ENCODE measurements at places on chromosomes 2 and 18.

- DNase-seq, result no peak
Measured at GRCh38 chr2:233424154-233424951, 70.1 kb downstream of the DGKD start.

GRCh38 chr2:181971032-181971431 is 14.6 kb upstream of the PPP1R1C start:
- no peak for DNase-seq

GRCh38 chr18:45255197-45255890 is 359.9 kb upstream of the SLC14A2 start:
- no peak for DNase-seq

- no peak for DNase-seq
Measured at GRCh38 chr18:57976230-57976773, 67.7 kb upstream of the NEDD4L start.

- no peak for DNase-seq
Measured at GRCh38 chr18:69490072-69490471, 89.4 kb downstream of the DOK6 start.

- DNase-seq, result no peak
Measured at GRCh38 chr2:68280796-68281195, 28.5 kb upstream of the PPP3R1 start.

DNA sequence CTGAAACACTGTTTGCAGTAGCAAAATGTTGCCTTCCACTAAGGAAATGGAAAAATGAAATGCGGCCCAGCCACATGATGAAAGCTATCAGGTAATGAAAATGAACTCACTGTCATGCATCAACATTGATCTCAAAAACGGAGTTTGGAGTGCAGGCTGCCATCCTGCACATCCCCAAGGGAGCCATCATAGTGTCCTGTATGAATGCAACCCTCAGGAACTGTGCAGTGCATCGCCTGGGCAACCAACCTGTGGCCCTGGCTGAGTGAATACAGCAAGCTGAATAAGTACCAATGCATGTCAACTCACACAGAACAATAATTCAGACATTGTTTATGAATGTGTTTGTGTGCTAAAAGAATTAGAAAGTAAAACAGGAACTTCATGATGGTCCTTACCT is 23.1 kb upstream of the TXNDC2 start:
- DNase-seq, result no peak

DNA sequence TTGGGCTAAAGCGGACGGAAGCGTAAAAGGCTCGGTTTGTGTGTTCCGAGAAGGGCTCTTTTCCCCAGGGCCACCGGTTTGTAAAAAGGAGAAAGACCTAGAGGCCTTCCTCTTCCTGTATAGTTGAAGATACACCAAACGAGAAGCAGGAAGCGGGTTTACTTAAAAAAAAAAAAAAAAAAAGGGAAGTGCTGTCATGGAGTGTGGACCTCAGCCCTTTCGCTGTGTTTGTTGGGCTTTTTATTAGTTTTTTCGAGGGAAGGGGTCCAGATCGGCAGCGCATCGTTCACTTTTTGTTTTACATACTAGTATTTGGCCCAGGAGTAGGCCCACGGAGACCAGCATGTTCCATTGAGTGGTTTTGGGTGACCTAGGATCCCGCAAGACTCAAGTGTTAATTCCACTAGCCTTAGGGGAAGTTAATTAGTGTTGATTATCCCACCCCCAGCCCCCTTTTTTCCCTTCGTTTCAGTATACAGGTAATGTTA is 676 bp downstream of the ACTR2 start:
- DNase-seq, result peak; percentile 83

- no peak for DNase-seq
Measured at GRCh38 chr2:217625557-217626169, 377.1 kb downstream of the TNS1 start.

DNA sequence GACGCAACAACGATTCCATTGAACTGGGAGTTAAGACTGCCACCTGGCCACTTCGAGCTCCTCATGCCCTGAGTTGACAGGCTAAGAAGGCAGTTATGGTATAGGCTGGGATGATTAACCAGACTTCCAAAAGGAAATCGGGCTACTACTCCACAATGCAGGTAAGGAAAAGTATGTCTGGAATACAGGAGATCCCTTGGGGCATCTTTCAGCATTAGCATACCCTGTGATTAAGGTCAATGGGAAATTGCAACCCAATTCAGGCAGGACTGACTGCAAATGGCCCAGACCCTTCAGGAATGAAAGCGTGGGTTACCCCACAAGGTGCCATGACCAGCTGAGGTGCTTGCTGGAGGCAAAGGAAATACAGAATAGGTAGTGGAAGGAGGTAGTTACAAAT is 19.1 kb downstream of the CHRNA1 start:
- DNase-seq, result no peak

DNA sequence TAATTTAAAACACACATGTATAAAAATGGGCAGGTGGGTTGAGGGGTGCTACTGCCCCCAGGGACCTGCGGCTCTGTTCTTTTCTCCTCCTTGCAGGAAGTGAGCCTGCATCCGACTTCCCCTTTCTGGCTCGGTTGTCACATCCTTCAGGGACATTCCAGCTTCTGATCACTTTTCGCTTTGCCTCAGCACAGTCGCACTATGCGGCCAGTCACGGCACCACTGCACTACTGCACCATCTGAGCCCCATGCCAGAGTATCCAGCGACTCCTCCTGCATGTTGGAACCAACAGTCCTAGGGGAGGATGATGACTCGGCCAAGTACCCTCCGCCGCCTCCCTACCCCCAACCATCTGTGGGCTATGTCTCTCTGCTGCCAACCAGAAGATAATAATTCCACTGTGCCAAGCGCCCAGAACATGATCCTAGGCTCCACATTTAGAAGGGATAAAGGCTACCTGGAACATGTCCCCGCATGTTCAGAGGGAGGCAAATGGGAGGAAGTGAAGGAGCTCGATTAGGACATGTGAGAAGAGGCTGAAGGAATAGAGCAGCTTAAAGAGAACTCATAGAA is 17.6 kb downstream of the CDC42EP3 start:
- DNase-seq, result no peak

GRCh38 chr2:28663359-28663758 is 88.3 kb upstream of the PPP1CB start:
- no peak for DNase-seq

DNA sequence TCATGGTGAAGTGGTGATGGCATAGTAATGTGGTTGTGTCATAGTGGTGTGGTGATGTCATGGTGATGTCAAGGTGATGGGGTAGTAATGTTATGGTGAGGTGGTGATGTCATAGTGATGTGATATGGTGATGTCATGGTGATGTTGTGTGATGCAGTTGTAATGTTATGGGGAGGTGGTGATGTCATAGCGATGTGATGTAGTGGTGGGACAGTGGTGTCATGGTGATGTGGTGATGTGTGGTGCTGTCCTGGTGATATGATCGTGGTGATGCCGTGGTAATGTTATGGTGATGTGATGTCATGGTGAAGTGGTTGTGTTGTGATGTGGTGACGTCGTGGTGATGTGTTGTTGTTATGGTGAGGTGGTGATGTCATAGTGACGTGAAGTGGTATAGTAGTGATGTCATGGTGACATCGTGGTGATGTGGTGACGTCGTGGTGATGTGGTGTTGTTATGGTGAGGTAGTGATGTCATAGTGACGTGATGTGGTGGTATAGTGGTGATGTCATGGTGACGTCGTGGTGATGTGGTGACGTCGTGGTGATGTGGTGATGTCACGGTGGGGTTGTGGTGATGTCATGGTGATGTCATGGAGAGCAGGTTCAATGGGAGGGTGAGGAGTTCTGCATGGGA is 242.7 kb upstream of the MYT1L start:
- DNase-seq, result no peak

DNA sequence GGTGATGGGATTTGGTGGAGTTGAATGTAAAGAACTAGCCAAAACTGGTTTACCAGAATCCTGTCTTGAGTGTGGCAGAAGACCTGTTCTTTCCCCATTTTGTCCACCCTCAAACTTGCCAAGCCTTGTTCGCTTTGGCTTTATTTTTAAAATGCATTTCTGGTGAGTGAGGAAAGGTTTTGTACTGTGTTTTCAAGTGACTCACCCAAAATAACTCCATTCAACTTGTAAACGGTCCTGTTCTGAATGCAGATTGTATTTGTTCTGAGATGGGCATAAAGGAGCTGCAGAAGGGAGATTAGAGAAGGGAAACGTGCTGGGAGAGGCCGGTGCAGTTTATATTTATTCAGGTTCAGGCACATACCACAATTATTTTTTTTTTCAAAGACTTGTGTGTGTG is 5.3 kb upstream of the ITPRID2 start:
- no peak for DNase-seq

DNA sequence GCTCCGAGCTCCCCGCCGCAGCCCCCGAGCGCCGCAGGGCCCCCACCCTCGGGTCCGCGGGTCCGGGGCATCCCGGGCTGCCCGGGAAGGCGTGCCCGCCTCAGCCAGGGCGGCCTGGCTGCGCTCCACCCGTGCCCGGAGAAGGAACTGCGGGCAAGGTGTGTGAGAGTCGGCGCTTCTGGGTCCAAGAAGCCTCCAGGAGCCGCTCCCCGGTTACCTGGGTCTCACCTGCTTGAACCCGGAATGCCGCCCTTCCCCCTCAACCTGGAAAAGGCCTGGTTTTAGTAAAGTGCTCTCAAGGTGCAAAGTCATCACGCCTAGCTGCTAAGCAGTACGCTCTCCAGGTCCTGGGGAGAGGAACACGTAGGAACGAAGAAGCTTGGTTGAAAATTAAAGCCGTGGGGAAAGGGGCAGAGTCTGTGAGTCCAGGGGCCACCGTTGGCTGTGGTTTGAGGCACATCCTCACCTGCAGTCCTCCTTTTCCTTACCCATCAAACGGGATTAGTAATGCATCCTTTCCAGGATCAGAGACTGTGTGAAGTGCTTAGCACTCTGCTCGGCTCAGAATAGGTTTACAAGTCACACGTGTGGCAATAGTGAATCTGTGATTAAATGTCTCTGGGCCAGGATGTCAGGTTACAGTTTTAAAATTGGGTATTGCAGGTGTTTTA is 1.2 kb downstream of the ASAP2 start:
- no peak for DNase-seq

- DNase-seq, result no peak
Measured at GRCh38 chr2:108316033-108316432, 27.3 kb downstream of the SULT1C2 start.

DNA sequence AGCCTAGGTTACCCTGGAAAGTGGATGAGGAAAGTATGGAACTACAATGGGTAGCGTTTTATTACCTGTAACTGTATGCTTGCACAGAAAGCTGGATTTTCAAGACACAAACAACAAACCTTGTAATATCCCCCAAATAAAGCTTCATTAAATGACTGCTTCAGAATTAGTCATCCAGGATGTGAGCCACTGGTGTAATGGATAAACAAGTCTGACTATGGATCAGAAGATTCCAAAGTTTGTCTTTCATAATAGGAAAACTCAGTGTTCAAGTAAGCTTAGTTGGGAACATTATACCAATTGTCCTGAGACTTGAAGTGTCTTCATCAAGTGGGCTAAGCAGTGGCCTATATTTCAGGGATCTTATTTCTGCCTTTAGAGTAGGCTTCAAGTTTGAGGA is 518.8 kb downstream of the LRP1B start:
- no peak for DNase-seq

DNA sequence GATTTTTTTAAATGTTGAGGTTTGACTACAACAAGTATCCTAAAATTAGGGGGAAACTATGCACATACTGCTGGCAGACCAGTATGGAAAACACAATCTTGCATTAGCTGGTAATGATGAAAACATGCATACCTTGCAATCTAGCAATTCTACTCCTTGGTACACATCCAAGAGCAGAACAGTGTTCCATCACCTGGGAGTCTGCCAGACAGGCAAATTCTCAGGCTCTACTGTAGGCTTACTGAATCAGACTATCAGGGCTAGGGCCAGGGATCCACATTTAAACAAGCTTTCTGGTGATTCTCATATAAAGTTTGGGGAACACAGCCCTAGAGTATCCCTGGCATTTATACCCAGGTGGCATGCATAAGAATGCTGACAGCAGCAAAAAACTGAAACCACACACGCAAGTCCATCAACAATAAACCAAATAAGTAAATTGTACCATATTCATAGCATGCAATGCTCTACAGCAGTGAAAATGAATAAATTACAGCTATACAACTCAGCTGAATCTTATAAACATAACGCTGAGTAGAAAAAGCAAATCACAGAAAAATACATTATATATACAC is 13.6 kb downstream of the CDH2 start:
- no peak for DNase-seq

DNA sequence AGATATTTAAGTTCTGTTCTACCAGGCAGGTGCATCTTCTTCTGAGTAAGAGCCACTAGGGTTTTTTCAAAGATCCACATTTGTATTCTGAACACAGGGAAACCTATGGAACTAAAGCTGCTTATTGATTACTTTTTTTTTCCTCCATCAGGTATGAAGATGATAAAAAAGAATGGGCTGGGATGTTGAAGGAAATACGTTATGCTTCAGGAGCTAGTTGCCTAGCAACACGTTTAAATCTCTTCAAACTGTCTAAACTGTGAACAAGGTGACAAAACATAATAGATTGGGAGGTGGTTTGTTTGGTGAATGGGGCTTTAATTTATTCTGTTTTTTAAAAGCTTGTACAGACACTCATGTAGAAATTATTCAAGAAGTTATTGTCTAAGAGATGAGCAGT is 15.9 kb downstream of the KLHL41 start:
- no peak for DNase-seq

- DNase-seq, result no peak
Measured at GRCh38 chr2:109438773-109439389, 174.9 kb downstream of the SEPTIN10 start.

GRCh38 chr2:197073701-197074433 is 147.4 kb upstream of the PGAP1 start:
- DNase-seq, result no peak

DNA sequence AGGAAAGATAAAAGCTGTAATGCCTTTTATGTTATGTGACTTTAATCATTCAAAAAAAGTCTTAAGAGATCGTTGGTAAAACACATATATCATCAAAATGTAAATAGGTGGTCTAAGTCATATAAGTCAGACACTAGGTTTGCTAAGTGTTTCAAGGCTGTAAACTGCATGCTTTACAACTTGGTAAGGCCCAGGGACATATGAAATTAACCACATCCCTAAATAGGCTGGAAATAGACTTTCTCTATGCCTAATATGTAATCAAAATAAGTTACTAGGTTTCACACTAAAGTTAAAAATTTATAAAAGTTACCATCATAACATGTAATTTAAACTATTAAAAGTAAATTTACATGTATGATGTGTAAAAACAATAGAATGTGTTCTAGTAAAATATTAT is 946.3 kb upstream of the LRATD1 start:
- no peak for DNase-seq

GRCh38 chr2:1594373-1595171 is 149.7 kb downstream of the PXDN start:
- no peak for DNase-seq

DNA sequence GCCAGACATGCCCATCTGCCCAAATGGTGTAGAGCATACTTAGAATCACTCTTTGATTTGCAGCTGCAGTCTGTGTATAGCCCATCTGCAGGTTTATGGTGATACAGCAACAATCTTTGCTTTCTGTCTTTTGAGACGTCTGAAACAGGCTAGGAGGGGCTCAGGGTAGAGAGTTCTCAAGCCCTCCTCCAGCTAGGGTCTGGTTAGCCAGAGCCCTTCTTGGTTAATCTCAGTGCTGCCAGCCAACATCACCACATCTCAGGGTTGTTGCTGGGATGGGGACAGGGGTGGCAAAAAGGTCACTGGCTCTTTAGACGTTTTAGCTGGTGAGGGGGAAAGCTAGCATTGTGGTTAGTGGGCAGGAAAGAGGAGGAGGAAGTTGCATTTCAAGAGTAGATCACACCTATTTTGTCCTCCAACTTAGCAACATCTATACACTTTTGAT is 136.6 kb upstream of the ACAA2 start:
- no peak for DNase-seq

- DNase-seq, result no peak
Measured at GRCh38 chr18:23321996-23322395, 131.1 kb upstream of the RIOK3 start.
